ENCODE measurements at places on chromosomes 5 and 9.

GRCh38 chr9:101625876-101626275 lies 31.1 kb upstream of the PPP3R2 start:
- no peak for DNase-seq

- DNase-seq: no peak
These were observed 196.4 kb downstream of the TLE4 start for GRCh38 chr9:79768194-79768593.

- DNase-seq: no peak
These were observed 10.4 kb upstream of the CEL start for GRCh38 chr9:133051281-133051900.

GRCh38 chr9:21078702-21079101 lies 960 bp upstream of the IFNB1 start:
- no peak for DNase-seq

DNA sequence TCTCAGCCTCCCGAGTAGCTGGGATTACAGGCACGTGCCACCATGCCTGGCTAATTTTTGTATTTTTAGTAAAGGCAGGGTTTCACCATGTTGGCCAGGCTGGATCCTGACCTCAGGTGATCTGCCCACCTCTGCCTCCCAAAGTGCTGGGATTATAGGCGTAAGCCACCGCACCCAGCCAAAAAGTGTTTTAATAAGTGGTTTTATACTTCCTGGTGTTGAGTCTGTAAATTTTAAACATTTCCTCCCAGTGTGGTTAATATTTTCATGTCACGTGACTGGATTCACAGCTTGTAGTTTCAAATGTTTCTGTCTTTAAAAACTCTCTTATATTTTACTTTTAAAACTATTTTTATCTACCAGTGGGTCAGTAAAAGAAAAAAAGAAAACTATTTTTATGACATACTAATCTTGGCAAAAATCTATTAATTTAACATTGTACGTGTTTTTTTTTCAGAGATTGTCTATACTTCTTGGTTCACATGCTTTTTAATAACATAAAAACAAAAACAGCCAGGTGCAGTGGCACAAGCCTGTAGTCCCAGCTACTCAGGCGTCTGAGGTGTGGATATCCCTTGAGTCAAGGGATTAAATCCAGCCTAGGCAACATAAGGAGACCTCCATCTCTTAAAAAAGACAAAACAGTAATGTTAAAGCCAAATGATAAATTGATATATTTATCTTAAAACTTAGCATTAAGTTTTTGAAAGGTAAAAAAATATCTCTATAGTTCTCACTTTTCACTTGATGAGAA lies 117.1 kb downstream of the DMXL1 start:
- no peak for DNase-seq

GRCh38 chr9:127637322-127637847 lies 25.3 kb downstream of the STXBP1 start:
- no peak for DNase-seq

- DNase-seq: no peak
These were observed 42.1 kb upstream of the ZNF462 start for GRCh38 chr9:106820866-106821265.

GRCh38 chr5:7794823-7795222 lies 56.1 kb downstream of the CFAP90 start:
- no peak for DNase-seq

DNA sequence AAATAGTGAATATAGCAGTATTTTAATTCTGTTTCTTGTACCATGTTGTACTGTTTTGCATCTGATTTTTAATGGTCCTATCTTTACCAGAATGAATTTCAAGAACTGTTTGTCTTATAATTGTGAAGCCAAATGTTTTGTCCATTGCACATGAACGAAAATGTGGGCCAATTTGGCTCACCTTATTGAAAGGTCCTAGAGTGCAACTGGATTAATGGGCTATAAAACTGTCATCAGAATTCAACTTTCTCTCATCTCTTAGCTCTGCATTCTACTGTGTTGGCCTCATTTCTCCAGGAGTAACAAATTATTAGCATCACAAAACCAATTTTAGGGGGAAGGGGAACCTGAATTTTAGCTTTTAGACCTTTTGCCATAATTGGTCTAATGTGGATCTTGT lies 179.4 kb upstream of the NUDT12 start:
- DNase-seq: no peak

DNA sequence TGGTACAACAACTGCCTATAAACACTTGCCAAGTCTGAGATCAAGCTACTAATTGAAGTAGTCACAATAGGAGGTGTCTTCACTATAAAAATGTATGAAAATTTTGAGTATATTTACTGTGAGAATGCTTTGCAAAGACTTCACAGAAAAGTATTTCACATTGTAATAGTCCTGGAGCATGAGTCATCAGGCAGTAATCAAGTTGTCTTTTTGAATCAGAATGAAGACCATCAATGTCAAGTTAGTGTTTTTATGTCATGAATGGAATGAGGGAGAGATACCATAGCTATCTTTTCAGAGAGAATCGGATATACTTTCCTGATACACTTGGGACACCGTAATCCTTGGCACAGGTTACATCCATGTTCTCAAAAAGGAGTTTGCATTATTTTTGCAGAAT lies 466.9 kb upstream of the ARRDC3 start:
- no peak for DNase-seq

DNA sequence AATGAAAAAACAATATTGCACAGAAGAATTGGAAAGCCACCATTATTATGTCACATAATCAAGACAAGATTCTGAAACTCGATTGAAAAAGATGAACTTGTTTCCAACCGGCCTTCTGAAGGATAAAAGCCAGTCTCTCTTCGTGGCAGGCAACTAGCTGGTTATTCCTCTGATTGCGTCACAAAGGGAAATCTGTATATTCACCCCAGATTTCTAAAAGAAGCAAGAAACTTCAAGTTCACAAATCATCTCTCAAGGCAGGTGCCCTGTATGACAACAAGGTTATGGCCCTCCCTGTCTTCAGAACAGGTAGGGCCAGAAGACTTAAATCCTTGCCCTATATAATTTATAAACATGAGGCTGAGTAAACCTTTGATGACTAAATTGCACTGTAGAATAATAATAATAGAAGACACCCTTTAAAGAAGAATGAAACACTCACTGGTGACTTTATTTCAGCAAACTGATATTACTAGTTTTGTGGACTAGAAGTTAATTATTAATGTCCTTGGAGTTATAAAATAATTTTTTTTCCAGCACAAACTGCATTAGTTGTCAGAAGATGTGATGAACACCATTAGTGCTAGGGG lies 2.9 kb upstream of the KLF4 start:
- DNase-seq: no peak

GRCh38 chr5:39578887-39579497 lies 154.2 kb upstream of the DAB2 start:
- DNase-seq: no peak

DNA sequence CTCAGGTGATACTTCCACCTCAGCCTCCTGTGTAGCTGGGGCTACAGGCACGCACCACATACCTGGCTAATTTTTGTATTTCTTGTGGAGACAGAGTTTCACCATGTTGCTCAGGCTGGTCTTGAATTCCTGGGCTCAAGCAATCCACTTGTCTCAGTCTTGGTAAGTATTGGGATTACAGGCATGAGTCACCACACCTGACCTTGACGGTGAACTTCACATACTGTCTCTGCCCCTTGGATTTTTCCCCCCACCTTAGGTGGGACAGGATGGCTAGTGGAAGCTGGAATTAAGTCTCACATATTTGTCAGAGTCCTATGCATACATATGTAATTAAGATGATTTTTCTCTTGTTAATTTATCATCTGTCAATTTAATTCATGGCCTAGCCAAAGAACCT lies 20.9 kb upstream of the RFK start:
- no peak for DNase-seq

- DNase-seq: no peak
These were observed 83.6 kb downstream of the ANKH start for GRCh38 chr5:14787801-14788579.

DNA sequence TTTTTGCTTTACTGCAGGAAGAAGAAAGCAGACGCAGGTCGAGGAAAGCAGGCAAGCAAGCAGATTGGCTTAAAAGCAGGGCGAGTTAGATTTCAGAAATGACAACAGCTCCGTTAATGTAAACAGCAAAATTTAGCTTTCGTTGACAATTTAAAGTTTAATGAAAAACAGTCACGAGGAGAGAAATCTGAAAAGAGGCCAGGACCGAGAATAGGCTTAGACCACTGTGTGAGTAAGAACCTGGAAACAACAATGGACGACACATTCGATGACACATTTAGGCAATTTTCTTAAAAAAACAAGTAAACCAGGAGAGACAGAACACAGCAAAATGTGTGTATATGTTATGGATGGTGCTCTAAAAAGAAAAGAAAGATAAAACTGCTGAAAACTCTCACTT lies 155.3 kb downstream of the ISOC1 start:
- DNase-seq: no peak

DNA sequence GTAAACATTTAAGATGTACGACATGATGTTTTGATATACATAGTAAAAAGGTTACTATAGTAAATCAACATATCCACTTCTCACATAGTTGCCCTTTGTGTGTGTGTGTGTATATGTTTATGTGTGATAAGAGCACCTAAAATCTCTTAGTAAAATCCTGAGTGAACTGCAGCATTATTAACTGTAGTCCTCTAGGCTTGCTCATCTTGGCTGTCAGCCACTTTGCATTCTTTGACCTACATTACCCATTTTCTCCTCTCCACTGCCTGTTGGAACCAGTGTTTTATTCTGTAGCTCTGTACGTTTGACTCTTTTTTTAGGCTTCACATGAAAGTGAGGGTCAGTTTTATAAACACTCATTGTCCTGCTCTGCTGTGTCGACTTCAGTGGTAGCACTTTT lies 24.4 kb downstream of the C5orf22 start:
- no peak for DNase-seq

DNA sequence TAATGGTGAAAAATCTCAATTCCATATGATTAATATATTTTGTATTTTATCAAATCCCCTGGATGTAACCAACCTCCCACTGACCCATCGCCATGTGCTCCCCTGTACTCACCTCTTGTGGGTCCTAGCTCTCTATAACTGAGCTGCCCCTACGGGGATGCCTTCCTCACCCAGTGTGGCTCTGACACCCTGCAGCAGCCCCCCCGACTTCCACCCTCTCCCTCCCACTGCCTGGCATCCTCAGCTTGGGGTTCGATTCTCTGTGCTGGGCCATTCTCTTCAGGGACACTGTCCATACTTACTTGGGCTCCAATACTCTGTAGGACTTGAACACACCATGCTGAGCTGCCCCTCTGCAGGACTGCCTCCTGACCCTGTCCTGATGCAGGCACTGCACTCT lies 87.1 kb downstream of the PJA2 start:
- no peak for DNase-seq

DNA sequence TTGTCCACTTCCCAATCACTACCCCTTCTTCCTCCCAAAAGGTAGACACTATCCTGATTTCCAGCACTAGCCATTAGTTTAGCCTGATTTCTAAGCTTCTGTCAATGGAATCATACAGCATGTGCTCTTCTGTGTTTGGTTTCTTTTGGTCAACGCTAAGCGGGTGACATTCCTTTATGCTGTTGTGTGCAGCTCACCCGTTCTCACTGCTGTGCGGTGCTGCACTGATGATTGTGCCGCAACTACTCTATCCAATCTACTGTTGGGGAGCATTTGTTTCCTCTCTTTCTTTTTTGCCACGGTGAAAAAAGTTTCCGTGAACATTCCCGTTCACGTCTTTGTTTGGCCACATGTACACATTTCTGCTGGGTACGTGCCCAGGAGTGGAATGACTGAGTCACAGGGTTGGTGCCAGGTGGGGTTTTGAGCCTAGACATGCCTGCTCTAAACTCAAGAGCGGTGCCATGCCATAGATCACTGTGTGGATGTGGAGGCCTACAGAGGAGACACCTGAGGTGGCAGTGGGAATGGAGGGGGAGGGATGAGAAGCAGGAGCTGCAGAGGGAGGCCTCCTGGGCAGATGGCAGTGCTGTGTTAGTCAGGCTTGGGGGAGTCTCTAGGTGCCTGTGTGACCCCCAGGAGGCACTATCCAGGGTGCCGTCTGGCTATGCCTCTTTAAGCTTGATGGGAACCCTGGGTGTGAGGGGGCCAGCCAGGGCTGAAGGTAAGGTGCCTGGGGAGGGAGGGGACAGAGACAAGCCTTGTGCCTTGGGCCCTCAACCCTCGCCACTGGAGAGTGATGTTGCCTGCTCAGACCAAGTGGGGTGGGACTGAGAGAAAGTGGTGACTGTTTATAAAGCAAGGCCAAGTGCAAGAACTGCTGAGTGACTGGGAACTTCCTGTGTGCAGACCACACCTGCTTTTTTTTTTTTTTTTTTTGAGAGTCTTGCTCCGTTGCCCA lies 11.4 kb upstream of the ANKRD33B start:
- no peak for DNase-seq

GRCh38 chr5:147986134-147986757 lies 77.5 kb upstream of the SPINK5 start:
- no peak for DNase-seq

- no peak for DNase-seq
These were observed 83.2 kb downstream of the TNC start for GRCh38 chr9:115034801-115035200.

DNA sequence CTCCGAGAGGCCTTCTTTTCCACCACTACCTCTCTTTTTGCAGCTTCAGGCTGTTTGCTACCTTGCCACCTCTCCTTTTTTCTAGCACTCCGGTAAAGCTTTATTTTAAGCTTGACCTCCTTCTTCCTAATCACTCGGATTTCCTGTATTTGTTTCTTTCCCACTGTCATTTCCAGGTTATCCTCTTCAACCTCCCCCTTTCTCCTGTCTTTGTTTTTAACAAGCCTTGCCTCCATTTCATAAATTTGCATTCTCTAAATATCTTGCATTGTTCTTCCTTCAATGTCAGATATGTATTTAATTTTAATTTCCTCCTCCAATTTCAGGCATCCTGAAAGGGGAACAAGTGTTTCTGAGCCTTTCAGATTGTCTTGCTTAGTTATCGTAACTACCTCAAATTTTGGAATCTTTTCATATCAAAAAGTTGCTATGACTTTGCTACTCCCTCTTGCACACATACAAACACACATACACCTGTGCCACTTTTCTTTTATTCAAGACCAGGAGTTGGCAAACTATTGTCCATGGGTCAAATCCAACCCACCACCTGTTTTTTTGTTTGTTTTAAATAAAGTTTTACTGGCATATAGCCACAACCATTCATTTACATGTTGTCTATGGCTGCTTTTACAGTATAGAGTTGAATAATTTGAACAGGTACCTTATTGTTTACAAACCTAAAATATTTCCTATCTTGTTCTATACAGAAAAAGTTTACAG lies 22.7 kb downstream of the DPYSL3 start:
- no peak for DNase-seq

DNA sequence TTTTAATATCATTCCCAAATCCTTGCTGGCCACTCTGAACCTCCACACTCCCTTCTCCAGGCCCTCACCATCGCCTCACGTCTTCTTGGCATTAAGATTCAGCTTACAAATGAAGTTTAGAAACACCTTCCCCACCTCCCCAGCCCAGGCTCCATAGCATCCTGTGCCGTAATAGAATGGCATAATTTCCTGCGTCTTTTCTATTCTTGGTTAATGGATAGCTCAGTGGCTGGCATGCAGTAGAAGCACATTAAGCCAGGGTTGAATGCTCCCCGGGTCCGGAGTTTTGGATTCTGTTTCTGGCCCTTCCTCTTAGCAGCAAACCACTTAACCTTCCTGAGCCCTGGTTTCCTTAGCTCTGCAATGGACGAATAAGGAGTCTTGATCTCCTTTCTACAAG lies 13.8 kb downstream of the WWC1 start:
- no peak for DNase-seq

Measured in stimulated activated CD8-positive, alpha-beta memory T cell treated with anti-CD3 and anti-CD28 coated beads, Interleukin-7, amount 100 ng/mL, for 24 hours (primary cell).